GM23338 (cell line): ENCODE measurements at places on chromosomes 6 and 20. TPM values are rescaled to one million over a fixed set of nuclear protein-coding genes. Genes with fewer than 3 reads are reported as not detected.

GRCh38 chr6:46207174-46207573 is 36.4 kb upstream of the ENPP5 start:
- H3K27me3 ChIP-seq, result no peaks in the 10 kb centered on the region
- H3K36me3 ChIP-seq, result no peaks in the 10 kb centered on the region
- no peak overlapping the region for H3K27ac ChIP-seq
- H3K4me3 ChIP-seq, result no peak overlapping the region

GRCh38 chr6:14305131-14305530 is 187.6 kb downstream of the CD83 start:
- no peaks in the 10 kb centered on the region for H3K27me3 ChIP-seq
- no peak for DNase-seq
- no peak overlapping the region for H3K4me3 ChIP-seq
- H3K4me1 ChIP-seq, result 0 out of 2 replicates have a peak, but pooled peaks cover 3% of the 10 kb centered on the region

The MACROD2 gene
- total RNA-seq, result 2.0 and 2.8 TPM in 2 replicates

GRCh38 chr6:27311806-27312145 is 297 bp downstream of the POM121L2 start:
- no peaks in the 10 kb centered on the region for H3K4me1 ChIP-seq
- no peaks in the 10 kb centered on the region for H3K36me3 ChIP-seq
- peak overlapping the region; percentile 85 for H3K4me3 ChIP-seq
- peaks cover 57% of the 10 kb centered on the region for H3K27me3 ChIP-seq
- DNase-seq, result peak; percentile 70

DNA sequence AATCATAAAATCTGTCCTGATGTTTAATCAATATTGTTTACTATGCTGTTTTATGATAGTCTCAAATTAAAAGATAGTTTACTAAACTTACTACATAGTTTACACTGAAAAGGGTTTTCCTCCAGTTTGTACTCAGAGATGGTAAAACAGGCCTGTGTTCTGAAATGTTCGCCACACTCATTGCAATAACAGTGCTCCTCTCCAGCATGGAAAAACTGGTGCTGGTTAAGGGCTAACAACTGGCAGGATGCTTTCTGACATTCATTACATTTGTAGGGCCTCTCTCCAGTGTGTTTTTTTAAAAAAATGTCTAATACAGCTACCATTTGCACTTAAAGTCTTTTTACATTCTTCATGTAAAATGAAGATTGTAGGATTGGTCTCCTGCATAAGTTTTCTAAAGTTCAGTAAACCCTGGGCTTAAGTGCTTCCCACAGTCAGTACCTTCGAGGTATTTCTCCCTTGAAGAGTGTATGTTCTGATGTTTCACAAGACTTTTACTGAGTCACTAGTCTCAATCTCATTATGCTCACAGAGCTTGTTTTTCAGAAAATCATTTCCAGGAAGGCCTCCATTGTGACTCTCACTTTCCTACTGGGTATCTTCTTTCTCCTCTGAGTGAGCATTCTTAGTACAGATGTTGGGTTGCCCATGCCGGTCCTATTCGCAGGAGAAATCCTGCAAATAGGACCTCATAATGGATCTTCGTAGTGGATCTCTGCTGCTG is 8.7 kb upstream of the ZSCAN12 start:
- no peak overlapping the region for H3K27ac ChIP-seq
- H3K36me3 ChIP-seq, result no peaks in the 10 kb centered on the region
- DNase-seq, result no peak
- H3K27me3 ChIP-seq, result no peaks in the 10 kb centered on the region
- H3K4me1 ChIP-seq, result no peaks in the 10 kb centered on the region
- H3K4me3 ChIP-seq, result no peak overlapping the region

The ASF1A gene
- total RNA-seq, result 25.4 and 26.8 TPM in 2 replicates

- no peaks in the 10 kb centered on the region for H3K27me3 ChIP-seq
- peak; percentile 60 for DNase-seq
- peak overlapping the region; percentile 71 for H3K27ac ChIP-seq
- 0 out of 2 replicates have a peak, but pooled peaks cover 3% of the 10 kb centered on the region for H3K36me3 ChIP-seq
Measured at GRCh38 chr6:25061289-25061936, 125.7 kb upstream of the RIPOR2 start.

DNA sequence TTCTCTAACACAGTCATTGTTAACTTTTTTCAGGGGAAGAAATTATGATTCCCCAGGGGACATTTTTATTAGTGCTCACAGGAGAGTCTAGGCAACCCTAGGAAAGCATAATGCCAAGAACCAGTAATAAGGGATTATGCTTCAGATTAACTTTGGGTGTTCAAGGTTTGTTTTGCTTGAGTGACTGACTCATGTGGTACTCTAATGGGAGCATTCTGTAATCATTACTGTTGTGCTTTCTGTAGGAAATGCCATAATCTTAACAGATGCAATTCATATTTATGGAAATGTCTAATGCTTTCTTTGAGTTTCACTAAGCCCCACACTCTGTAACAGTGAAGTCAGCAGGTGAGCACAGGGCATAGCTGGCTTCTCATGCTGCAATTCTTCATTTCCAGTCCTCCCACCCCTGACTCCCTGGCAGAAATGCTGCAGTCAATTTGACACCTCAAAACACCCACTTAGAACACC is 263.4 kb upstream of the MAN1A1 start:
- no peak overlapping the region for H3K4me3 ChIP-seq
- no peaks in the 10 kb centered on the region for H3K27me3 ChIP-seq

The PHACTR3 gene
- 0.45 and 0.93 TPM in 2 replicates for total RNA-seq

The ATG5 gene
- total RNA-seq, result 48.2 and 51.1 TPM in 2 replicates

The SMPDL3A gene
- 3.0 and 6.3 TPM in 2 replicates for total RNA-seq

GRCh38 chr6:74979065-74979766 is 226.6 kb downstream of the COL12A1 start:
- no peaks in the 10 kb centered on the region for H3K27me3 ChIP-seq
- H3K27ac ChIP-seq, result no peak overlapping the region
- H3K4me1 ChIP-seq, result no peaks in the 10 kb centered on the region
- no peaks in the 10 kb centered on the region for H3K36me3 ChIP-seq
- H3K4me3 ChIP-seq, result no peak overlapping the region

The FAM209B gene
- total RNA-seq, result not detected in 2 replicates

GRCh38 chr20:47334022-47334551 is 22.4 kb downstream of the ZMYND8 start:
- H3K4me3 ChIP-seq, result no peak overlapping the region
- DNase-seq, result no peak
- H3K4me1 ChIP-seq, result peaks cover 73% of the 10 kb centered on the region
- peaks cover 11% of the 10 kb centered on the region for H3K36me3 ChIP-seq

The F13A1 gene
- total RNA-seq, result 0.31 and 11.4 TPM in 2 replicates

DNA sequence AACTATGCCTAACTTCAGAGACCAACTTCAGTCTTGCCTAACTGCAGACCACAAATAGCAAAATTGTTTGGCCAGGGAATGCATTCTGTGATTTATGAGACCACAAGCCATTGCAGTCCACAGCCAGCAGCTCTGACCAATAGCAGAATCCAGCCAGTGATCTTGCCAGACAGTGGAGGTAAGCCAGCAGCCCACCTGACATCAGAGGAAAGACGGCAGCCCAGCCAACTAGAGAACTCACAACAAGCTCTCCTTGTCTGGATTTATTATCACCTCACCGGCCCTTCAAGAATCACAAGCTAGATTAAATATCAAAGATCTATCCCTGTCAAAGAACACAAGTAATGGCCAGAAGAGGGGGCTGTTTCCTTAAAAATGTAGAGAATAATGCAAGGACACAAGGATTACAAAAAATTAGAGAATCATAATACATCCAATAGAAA is 66.5 kb upstream of the SLC35F1 start:
- H3K4me3 ChIP-seq, result no peak overlapping the region
- no peaks in the 10 kb centered on the region for H3K36me3 ChIP-seq
- H3K27ac ChIP-seq, result no peak overlapping the region
- no peaks in the 10 kb centered on the region for H3K27me3 ChIP-seq

The RMND1 gene
- total RNA-seq, result 27.7 and 34.4 TPM in 2 replicates
